ENCODE measurements at places on chromosomes 16 and 17.

DNA sequence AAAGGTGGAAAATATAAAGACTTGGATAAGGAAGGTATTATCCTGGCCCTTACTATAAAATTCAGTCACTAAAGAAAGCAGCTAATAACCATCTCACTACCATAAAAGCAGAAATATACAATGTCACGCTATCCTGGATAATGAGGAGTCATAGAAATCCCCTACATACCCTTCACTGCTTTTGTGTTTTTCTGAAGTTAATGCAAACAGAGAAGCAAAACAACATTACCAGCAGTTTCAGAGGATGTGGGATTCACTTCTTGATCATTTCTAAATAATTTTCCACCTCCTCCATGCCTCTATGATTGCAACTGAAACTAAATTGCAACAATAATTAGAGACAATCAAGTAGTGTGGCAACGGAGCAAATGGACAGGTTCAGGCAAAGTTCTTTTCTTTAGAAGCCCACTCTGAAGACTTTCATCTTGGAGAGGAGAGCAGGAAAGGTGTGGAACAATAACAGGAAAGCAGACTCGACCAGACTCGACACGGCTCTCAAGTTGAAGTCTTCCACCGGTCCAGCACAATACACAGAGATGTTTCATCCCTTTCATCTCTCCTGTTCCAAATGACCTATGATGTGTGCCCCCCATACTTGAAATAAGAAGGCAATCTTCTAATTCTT, 10.2 kb downstream of the CYTH1 start:
- DNase-seq: no peak

DNA sequence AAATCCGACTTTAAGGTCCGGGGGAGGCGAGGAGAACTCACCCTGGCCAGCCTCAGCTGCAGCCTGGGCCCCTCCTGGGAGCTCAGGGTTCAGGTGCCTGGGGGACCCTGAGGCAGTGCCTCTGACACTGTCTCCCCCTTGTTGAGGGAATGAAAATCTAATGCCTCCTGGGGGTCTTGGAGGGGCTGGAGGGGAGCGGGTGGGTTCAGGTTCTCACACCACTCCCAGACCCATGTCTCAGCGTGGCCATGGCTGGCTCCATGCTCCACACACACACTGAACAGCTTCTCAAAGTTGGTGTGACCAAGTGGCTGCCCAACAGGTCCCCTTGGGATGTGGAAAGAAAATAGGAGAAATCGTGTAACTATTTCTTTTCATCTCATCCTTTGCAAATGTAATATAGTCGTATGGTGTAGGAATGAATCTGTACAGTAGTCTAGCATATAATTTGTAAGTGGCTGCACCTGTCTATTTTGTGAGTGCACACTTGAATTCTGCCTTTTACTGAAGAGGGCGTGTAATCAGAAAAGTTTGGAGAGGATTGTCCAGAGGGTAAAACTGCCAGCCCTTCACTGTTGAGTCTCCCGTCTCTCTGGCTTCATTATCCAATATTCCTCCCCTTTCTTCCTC, 788 bp upstream of the PRCD start:
- no peak for DNase-seq

- no peak for DNase-seq
These were observed 501.4 kb upstream of the WSB1 start for GRCh38 chr17:26792486-26792885.

GRCh38 chr17:77778636-77779489, 179.6 kb upstream of the TNRC6C start:
- DNase-seq: no peak

- no peak for DNase-seq
These were observed 14.5 kb upstream of the MTSS2 start for GRCh38 chr16:70700101-70701020.

- DNase-seq: peak; percentile 95
These were observed 35.1 kb upstream of the CDRT4 start for GRCh38 chr17:15502369-15503112.

DNA sequence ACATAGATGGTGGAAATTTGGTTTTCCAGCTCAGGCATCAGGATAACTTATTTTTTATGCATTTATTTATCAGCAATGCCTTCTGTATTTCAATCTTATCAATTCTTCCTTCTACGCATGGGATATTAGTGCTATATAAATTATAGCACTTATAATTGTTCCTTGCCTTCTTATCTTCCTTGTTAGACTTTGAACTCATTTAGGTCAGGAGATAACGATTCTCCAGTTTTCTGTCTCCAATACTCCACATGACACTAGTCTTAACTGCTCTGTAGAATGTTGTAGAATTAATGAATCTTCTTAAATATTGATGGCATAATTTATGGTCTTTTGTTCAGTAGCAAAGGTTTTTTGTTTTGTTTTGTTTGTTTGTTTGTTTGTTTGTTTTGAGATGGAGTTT, 10.7 kb upstream of the BCO1 start:
- no peak for DNase-seq

- DNase-seq: no peak
These were observed 225.1 kb upstream of the CA10 start for GRCh38 chr17:52383493-52384100.

DNA sequence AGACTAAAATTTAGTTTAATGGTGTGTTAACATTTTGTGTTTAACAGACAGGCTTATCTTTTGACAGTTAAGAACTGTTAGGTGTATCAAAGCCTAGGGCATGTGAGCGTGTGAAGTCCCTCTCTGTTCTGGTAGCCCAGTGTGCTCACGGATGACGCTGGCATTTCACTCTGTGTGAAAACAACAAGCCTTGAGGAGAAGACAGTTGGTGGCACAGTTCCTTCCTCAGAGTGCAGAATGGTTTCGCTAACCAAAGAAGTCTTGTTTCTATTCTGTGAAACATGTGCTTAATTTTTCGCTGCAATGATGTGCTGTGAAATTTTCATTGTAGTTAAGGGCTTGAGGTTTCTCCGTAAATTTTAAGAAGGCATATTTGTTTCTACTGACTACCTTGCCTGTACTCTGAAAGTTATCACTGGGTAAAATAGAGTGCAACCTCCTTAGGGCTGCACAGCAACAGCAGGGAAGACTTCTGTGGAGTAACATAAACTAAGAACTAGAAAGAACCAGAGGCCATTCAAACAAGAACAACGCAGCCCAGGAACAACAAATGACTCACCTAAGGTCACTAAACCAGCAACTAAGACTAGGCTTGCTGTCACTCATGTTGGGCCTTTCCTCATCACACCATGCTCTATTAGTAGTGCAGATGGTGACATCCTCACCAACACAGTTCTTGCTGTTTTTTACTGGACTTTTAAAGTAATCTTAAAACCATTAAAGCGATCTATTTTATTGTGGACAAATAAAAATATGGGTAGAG, 33.4 kb downstream of the BRD7 start:
- DNase-seq: peak; percentile 18

DNA sequence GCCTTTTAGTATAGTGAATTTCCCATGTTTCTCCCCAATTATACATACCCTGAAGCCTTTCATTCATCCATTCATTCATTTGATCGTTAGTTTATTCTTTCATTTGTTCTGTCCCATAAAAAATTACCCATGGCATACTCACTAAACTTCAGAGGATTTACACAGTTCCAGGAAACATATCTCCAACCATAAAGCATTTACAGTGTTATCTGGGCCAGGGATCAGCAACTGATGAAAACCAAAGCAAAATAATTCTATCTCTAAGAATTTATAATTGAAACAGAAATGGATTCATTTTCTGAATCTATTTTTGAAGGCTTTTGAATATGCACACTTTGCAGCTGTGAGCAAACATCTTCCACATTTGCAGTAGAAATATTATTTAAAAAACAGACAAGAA, 547.7 kb downstream of the KCNJ2 start:
- DNase-seq: no peak

DNA sequence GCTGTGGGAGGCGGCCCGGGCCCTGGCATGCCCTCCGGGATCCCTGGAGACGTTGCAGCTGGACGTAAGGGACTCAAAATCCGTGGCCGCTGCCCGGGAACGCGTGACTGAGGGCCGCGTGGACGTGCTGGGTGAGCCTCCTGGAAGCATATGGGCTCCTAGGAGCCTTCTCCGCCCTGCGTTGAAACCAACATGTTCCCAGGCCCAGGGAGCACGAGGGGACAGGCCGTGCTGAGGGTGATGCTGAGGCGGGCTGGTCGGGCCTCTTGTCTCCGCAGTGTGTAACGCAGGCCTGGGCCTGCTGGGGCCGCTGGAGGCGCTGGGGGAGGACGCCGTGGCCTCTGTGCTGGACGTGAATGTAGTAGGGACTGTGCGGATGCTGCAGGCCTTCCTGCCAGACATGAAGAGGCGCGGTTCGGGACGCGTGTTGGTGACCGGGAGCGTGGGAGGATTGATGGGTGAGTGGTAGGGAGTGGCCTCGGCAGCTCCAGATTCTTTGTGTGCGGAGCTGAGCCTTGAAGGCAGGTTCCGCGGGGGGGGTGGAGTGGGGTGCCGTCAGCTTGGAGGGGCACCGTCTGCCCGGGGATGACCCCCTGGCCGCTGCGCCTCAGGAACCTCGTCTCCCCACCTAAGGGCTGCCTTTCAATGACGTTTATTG, 567 bp downstream of the HSD17B1 start:
- no peak for DNase-seq

- DNase-seq: no peak
These were observed 10.0 kb downstream of the SLC46A1 start for GRCh38 chr17:28395968-28396367.

DNA sequence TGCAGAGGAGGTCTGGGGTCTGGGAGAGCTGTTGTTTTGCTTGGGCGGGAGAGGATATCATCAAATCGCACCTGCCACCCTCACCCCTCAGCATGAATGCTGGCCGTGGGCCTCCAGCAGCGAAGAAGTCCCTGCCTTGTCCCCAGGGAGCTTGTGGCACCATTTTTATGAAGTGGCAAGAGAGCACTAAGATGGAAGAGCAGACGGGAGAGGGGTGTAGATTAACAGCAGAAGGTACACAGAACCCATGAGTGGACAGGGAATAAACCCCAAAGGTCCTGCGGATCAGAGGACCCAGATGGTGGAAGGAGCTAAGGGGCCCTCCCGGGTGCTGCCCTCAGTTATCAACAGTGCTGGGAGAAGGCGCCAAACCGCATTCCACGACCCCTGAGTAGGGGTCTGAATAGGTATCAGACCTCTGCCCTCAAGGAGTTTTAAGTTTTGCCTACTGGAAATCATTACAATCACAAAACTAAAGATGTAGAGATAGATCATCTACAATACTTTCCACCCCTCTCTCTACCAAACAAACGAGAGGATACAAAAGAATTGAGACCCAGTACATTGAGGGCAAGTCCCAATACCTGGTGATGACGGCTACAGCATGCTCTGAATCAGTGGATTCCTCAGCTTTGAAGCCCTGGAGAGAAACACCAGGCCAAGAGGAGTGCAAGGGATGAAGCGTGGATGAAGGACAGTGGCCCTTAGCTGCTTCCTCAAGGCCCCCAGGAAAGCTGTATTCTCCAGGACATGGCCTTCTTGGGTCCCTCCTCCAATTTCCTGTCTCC, 60.2 kb downstream of the CCDC182 start:
- DNase-seq: no peak

GRCh38 chr16:51262428-51262827, 111.4 kb upstream of the SALL1 start:
- no peak for DNase-seq

DNA sequence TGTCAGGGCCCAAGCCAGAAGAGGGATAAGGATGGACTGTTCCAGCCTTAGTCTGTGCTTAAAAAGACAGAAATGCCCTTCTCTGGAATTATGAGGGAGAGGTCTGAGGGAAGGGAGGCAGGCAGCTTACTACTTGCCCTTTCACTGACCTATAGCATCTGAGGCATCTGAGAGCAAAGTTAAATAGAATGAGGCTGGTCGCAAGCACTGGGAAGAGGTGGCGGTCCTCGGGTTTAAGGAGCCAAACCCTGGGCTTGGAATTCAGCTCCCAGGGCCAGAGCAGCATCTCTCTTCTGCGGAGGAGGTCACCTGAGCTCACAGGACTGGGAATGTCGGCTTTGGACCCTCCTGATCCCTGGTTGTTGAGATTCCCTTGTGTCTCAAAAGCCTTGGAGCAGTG, 3.1 kb upstream of the LIMD2 start:
- DNase-seq: no peak

- peak; percentile 84 for DNase-seq
These were observed 18.1 kb upstream of the TMEM98 start for GRCh38 chr17:32909787-32910369.

DNA sequence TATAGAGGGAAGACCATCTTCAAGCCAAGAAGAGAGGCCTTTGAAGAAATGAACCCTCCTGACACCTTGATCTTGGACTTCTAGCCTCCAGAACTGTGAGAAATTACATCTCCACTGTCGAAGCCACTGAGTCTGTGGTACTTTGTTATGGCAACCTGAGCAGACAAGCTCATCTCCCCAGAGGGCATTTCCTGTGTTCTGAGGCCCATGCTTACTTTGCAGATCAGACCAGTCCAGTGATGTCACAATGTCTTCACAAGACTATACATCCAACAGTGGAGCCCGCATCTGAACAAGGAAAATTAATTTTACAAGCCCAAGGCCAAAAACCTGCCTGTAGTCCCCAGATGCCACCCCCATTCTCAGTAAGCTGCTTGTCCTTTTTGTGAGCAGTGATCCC, 14.8 kb upstream of the C17orf113 start:
- peak; percentile 30 for DNase-seq

DNA sequence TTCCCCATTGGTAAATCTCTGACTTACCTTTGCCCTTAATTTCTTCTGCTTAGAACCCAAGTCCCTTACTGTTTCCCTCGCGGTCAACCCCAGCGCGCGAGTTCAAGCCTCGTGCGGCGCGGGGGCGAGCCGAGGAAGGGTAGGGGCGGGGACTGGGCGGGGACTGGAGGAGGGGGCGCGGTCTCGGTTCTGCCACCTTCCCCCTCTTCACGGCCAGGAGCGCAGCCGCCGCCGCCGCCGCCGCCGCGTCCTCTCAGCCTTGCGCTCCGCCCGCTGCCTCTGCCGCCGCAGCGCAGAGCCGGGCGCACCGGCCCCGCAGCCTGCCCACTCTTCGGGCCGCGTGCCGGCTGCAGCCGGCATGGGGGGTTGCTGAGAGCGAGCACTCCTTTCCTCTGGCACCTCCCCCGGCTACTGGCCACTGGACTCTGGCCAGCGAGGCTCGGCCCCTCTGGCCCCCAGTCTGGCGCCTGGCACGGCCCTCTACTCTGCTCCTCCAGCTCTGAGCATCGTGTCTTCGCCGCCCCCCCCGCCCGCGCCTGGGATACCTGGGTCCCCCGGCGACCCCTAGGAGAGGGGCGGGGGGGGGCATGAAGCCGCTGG, at the start of gene RAPGEFL1:
RAPGEFL1 (plus strand) TSS at position 196 of the 600 bp plus-strand sequence; CDS start at position 588, 392 bp downstream.
- peak; percentile 72 for DNase-seq

DNA sequence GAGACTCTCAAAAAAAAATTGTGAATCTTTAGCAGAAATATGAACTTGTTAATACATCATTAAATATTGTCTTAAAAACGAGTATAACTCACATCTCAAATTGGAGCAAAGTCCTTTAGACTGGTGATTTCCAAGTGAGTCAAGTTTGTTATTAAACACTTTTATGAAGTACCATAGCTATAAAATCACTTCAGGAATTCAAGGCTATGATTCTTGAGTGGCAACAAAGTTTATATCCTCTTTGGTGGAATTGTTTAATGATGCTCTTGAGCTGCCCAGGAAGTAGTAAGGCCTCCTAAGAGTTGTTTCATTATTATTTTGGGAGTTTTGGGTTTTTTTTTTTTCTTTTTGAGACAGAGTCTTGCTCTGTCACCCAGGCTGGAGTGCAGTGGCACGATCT, 16.7 kb upstream of the BLMH start:
- DNase-seq: peak; percentile 46

GRCh38 chr16:8204769-8205168, 385.5 kb downstream of the TMEM114 start:
- no peak for DNase-seq

- DNase-seq: no peak
These were observed 495 bp downstream of the TXNDC17 start for GRCh38 chr17:6641247-6641863.

GRCh38 chr17:3978421-3979289, 14.4 kb upstream of the ATP2A3 start:
- DNase-seq: peak; percentile 36

All from EH (cell line).